ENCODE measurements at places on chromosomes 16 and 17.

- DNase-seq: no peak
Observed at GRCh38 chr17:66379996-66380395, 77.6 kb downstream of the PRKCA start.

GRCh38 chr17:75515496-75516254 is at the start of gene CASKIN2:
Gene CASKIN2 (minus strand): TSS chr17:75515537. CDS start chr17:75513804, 1,733 bp downstream.
- peak; percentile 97 for DNase-seq

GRCh38 chr17:50559674-50560184 is 786 bp upstream of the CACNA1G start:
- peak; percentile 52 for DNase-seq

- no peak for DNase-seq
Observed at GRCh38 chr17:65514082-65514481, 47.4 kb downstream of the AXIN2 start.

GRCh38 chr16:26500326-26500725 is 566.4 kb upstream of the C16orf82 start:
- DNase-seq: no peak

- no peak for DNase-seq
Observed at GRCh38 chr17:31136319-31136718, 41.5 kb downstream of the NF1 start.

GRCh38 chr17:68605914-68606313 is 4.7 kb upstream of the FAM20A start:
- DNase-seq: no peak

GRCh38 chr17:73803964-73804435 is 159.8 kb upstream of the SDK2 start:
- DNase-seq: peak; percentile 15

- DNase-seq: no peak
Observed at GRCh38 chr17:61849674-61850073, 13.7 kb downstream of the BRIP1 start.

GRCh38 chr17:79027274-79027924 is 3.4 kb downstream of the C1QTNF1 start:
- peak; percentile 44 for DNase-seq

DNA sequence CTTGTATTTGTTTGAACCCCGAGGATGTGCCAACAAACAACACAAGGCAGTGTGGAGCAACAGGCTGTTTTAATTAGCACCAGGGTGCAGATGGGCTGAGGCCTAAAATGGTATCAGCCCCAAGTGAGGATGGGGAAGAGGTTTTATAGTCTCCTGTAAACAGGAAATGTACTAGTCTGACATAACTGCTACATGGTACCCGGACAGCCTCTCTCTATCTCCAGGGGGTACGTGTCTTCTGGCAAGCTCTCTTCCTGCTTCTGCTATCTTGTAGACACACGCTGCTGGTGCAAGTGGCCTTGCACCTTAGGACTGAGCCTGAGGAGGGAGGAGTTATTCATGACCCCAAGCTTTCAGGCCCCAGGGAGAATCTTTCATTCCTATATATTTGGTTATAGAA is 2451.0 kb downstream of the TP53TG3F start:
- DNase-seq: no peak

DNA sequence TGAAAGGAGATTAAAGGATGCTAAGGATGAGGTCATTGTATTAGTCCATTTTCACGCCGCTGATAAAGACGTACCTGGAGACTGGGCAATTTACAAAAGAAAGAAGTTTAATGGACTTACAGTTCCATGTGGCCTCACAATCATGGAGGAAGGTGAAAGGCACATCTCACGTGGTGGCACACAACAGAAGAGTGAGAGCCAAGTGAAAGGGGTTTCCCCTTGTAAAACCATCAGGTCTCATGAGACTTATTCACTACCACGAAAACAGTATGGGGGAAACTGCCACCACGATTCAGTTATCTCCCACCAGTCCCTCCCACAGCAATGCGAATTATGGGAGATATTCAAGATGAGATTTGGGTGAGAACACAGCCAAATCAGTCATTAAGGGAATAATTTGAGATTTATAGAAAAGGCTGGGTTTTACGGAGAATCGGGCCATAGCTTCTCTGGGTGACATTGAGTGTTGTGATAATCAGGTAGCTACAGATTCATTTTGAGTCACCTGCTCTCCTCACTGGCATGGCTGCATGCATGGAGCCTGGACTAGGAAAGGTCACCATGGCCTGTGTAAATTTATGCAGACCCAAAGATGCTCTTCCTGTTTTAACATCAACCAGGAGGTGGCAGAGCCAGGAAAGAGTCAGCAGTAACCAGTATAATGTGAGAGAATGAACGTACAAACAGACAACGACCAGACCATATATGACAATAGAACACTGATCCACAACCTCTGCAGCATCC is 40.5 kb upstream of the DYNLRB2 start:
- DNase-seq: no peak

GRCh38 chr16:15649727-15650018 is 372 bp upstream of the NDE1 start:
- no peak for DNase-seq

DNA sequence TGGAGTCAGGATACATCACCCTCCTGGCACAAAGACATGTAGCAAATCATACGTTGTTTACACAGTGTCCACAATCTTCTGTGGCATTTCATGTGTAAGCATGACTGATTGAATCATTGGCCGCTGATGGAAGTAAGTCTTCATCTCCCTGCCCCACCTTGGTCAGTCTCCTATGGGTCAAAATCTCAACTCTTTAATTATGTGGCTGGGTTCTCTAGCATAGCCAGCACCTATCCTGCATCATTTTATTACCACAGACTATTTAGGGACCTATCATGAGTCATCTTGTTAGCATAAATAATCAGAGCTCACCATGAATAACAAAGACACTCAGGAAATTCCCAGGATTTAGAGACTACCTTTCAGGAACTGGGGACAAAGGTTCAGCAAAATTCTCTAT is 15.9 kb downstream of the TANC2 start:
- DNase-seq: no peak

- no peak for DNase-seq
Observed at GRCh38 chr17:1322014-1322428, 42.6 kb downstream of the TRARG1 start.

DNA sequence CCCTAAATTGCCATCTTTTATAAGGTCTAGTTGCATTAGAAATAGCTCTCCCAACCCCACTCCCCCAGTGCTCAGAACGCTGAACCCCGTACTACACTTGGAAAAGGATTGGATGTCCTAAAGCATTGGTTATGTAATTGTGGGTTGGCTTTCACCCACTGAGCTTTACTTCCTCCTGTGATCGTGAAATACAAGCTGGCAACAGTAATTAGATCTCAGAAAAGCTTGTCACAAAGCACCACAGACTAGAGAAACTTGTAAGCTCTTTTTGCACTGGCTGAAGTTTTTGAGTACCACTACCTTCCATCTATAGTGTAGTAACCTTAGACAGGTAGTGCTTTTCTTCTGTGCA is 54.4 kb downstream of the SIAH1 start:
- DNase-seq: no peak

DNA sequence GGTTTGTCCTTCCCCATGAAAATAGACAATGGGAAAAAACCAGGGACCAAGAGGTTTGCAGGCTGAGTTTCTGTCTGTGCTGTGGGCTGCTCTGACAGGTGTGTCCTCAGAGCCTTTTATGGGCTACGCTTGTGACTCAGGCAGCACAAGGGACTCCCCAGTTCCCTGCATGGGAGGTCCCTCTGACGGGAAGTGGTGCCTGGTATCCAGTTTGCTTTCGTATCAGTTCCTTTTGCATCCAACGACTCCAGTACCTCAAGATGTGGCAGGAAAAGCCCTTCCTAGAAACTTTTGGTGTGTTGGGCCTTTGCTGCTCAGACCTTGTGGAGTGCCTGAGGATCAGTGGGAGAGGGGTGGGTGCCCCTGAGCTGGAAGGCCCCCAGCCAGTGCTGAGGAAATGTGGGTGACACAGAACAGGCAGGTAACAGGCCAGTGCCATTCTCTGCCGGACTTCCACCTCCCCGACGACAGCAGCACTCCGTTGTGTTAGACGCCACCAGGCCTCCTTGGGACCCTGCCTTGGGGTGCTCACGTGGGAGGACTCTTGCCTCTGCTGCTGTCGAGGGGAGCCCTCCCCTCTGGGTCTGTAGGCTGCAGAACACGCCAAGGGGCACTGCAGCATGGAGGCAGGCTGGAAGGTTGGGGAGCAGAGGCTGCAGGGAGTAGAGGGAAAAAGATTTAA is 38.4 kb upstream of the IRF8 start:
- DNase-seq: no peak

DNA sequence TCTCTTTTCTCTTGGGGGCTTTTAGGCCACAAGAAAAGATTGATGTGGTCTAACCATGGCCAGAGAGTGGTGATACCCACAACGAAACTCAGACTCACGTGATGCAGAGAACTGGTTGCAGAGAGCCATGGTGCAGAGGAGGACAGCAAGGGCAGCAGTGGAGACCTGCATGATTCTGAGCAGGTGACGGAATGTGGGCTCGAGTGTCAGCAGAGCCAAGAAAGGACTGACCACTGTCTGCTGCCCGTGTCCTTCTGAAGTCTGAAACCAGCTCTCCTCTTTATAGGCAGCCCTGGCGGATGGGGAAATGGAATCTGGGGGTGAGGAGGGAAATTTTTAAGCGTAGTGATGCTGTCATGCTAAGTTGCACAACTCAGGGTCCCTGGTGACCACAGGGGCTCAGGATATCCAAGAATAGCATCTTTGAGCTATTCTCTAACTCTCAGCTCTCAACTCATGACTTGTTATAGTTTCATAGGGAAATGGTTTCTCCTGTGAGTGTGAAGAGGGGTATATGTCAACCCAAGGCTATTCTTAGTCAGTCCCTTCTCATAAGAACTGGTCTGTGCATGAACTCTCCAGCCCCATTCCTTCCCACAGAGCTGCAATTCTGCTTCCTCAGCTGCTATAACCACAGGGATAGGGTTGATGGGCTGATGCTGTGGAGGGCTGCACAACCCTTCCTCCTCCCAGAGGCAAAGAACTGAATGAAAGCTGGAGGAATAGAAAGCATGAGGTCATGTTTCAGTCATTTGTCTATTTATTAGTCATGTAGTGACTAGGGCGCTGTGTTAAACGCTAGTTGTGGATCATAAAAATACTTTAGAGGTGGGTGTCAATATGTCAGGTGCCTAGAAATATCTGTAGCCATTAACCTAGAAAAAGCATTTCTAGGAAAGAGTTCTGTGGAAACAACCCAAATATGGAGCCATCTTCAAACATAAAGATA is at the start of gene CCL3:
CCL3 (minus strand) TSS at position 256 of the 949 bp plus-strand sequence; CDS start at position 171, 85 bp downstream.
- no peak for DNase-seq

- DNase-seq: peak; percentile 22
Observed at GRCh38 chr17:79658811-79659207, 48.0 kb upstream of the RBFOX3 start.

DNA sequence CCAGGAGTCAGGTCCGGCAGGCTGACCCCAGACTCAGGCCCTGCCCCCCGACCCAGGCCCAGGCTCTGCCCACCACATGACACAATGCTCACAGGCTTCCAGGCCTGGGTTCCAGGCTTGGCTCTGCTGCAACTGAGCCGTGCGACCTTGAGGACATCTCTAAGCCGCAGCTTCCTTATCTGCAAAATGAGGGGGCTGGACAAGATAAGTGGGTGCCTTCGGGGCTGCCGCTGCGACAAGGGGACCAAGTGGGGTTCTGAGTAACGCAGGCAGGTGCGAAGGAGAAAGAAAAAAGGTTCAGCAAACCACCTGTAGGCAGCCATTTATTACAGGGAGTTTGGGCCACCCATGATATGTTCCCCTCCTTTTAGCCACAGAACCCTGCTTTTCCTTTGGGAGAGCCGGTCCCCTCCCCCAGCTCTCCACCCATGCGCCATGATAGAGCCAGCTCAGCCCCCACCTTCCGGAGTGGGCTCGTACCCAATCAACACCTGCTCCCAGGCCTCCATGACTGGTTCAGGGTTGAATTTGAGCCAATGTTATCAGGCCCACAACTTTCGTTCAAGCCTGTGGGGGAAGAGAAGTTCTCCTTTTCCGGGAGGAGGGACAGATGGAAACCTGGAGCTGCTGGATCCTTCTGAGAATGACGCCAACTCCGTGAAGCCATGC is 38.2 kb downstream of the RTN4RL1 start:
- no peak for DNase-seq

GRCh38 chr16:20347666-20348364 is 4.7 kb downstream of the UMOD start:
- no peak for DNase-seq

DNA sequence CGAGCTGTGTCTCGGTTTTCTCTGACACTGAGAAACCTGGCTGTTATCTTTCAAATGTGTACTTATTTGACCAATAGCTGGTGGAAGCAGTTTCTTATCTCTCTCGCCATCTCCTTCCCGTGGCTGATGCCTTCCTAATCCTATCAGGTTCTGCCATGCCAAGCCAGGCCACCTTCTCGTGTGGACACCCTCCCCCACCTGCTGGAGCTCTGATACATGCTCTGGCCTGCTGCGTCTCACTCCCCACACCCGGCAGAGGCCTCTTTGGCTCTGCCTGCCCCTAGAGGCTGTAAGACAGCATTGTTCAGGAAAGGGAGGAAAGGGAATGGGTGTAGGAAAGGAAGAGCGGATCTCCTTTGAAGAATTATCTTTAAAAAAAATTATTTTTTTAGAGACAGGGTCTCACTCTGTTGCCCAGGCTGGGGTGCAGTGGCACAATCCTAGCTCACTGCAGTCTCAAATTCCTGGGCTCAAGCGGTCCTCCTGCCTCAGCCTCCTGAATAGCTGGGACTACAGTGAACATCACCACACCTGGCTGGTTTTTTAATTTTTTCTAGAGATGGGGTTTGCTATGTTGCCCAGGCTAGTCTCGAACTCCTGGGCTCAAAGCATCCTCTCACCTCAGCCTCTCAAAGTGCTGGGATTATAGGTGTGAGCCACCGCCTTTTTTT is 7.5 kb upstream of the ARMC5 start:
- peak; percentile 70 for DNase-seq

DNA sequence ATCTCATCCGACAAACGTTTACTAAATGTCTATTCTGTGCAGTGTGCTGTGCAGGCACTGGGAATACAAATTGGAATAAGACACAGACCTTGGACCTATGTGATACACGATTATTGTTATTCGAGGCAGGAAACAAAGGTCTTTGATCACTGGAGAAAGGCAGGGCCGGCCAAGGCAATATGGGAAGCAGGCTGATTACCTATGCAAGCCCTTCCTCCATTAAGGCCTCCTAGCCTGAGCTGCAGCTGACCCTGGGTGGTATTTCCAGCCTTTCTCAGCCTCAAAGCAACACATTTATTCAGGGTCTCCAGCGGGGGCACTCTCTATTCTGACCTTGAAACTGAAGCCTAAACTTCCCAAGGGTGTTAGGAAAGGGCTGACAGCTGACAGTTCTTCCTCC is 13.4 kb downstream of the ST6GALNAC1 start:
- DNase-seq: peak; percentile 87

- DNase-seq: no peak
Observed at GRCh38 chr17:43068570-43069367, 43.7 kb downstream of the RND2 start.

DNA sequence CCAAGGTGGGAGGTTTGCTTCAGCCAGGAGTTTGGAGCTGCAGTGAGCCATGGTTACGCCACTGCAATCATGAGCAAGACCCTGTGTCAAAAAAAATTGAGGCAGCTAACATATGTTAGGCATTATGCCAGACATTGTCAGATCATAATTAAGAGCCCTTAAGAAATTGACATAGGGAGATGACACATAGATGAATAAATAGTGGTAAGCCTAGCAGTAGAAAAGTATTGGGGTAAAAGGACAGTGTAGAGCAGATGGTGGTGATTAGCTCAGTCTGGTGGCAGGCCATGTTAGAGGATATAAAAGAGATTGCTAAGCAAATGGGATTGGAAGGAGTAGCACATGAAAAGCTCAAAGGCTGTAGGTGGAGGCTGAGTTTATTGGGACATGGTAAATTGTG is 22.6 kb downstream of the SRCAP start:
- no peak for DNase-seq

Measured in small intestine (tissue), 16 donors.